Esophagus muscularis mucosa (tissue), 4 donors: ENCODE measurements at places on chromosomes 2 and 18. TPM values are rescaled to one million over a fixed set of nuclear protein-coding genes. Genes with fewer than 3 reads are reported as not detected.

PCARE gene
- not detected for total RNA-seq

DNA sequence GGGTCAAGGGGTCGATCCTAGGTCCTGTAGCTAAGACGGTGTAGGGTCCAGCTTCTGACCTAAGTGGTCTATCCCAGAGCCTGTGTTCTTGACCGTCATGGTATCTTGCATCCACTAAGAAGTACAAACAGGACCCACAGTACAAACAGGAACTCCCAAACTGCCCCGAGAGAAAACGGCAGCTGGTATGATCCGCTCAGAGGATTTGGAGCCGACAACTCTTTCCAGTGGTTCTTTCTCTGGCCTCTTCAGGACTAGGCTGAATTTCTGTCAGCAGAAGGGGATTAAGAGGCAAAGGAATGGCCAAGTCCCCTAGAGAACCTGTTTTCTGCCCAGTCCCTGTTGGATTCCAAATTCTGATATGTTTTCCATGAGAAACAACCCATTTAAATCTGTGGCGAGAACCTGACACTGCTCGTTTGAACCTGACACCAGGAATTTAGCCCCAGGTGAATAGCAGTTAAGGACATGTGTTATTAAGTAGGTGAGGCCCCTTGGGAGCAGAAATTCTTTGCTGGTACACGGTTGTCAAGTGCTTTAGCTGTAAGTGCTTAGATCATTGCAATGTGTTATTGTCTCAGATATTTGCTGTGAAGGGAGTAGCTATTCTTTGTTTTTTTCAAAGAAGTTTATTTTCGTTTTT, 50.5 kb upstream of the TXNDC2 start:
- peak overlapping the region; percentile 80 for H3K27ac ChIP-seq
- peaks cover 71% of the 10 kb centered on the region for H3K4me1 ChIP-seq
- no peak for DNase-seq
- H3K36me3 ChIP-seq, result no peaks in the 10 kb centered on the region
- no peaks in the 10 kb centered on the region for H3K27me3 ChIP-seq

CHST9 gene
- 2.4 TPM for total RNA-seq

DNA sequence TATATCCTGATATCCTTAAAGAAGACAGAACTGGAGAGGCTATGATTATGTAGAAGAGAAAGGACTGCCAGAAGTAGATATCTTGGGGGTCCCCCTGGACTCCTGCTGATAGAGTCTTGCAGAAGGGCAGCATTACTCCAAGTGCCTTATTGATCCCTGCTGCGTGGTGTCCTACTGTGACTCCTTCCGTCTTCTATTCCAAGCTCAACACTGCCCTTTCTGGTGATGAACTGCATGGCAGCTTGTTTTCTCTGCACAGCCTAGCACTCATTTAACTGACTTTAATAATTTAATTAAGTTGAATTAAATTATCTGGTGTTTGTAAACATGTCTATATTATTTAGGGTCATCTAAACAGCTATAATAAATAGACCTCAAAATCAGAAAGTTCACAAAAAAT, 194.1 kb upstream of the DSEL start:
- H3K36me3 ChIP-seq, result no peaks in the 10 kb centered on the region
- no peaks in the 10 kb centered on the region for H3K27me3 ChIP-seq
- no peak overlapping the region for H3K27ac ChIP-seq
- no peak for DNase-seq
- H3K4me1 ChIP-seq, result no peaks in the 10 kb centered on the region
- H3K4me3 ChIP-seq, result no peak overlapping the region

COL3A1 gene
- total RNA-seq, result 272 TPM

DNA sequence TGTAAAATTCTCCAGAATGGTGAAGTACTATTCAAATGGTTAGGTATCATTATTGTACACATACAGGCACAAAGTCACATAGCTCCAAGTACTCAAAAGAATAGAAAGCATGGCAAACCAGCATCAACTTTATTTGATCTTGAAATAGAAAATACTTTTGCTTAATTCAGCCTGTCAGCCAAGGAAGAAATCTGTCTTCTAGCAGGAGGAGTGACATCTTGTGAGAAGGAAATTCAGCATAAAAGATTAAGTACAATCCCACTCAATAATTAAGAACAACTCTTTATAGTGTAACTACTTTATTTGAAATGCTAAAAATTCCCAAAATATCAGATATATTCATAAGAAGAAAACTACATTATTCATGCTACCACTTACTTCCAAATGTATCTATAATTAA, 15.8 kb downstream of the DNAJC27 start:
- H3K27me3 ChIP-seq, result no peaks in the 10 kb centered on the region
- DNase-seq, result no peak
- no peak overlapping the region for H3K27ac ChIP-seq

GRCh38 chr2:120586507-120587278, 149.0 kb upstream of the GLI2 start:
- peak overlapping the region; percentile 32 for H3K4me3 ChIP-seq
- peaks cover 11% of the 10 kb centered on the region for H3K4me1 ChIP-seq
- H3K27me3 ChIP-seq, result peaks cover 12% of the 10 kb centered on the region
- DNase-seq, result no peak

DNA sequence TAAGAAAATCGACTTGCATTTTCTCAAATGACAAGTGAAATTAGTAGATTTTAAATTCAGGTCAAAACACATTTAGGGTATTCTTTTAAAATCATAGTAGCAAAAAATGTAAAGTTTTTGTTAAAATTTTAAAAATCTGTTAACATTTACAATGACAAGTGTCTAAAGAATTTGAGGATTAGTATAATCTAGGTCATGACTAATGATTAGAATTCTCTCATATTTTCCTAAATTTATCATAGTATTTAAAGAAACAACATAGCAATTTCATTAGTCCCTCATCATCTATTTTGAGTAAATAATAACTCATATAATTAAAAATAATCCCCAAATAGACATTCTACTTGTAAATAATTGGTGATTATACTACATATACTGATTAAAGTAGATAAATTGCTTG, 23.6 kb downstream of the THUMPD2 start:
- no peak for DNase-seq
- H3K36me3 ChIP-seq, result peaks cover 89% of the 10 kb centered on the region
- no peak overlapping the region for H3K27ac ChIP-seq
- no peak overlapping the region for H3K4me3 ChIP-seq
